ENCODE measurements at places on chromosomes 5 and 9. TPM values are rescaled to one million over a fixed set of nuclear protein-coding genes. Genes with fewer than 3 reads are reported as not detected.

DNA sequence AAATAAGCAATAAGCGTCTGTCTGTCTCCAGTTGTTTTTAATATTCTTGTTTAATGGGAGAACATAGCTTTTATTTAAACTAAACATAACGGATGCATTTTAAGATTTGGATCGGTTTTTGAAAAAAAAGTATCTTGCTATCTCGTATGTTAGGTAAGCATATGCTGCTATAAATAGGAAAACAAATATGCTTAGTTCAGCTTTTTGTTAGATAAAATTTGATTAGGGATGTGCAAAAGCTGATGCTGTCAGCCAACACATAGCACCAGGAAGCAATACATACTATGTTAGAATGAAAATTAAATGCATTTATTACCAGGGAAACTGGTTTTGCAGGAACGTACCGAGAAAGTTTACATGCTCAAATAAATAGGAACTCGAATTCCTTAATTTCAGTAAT lies 843.1 kb upstream of the WWC1 start:
- DNase-seq, result no peak

DNA sequence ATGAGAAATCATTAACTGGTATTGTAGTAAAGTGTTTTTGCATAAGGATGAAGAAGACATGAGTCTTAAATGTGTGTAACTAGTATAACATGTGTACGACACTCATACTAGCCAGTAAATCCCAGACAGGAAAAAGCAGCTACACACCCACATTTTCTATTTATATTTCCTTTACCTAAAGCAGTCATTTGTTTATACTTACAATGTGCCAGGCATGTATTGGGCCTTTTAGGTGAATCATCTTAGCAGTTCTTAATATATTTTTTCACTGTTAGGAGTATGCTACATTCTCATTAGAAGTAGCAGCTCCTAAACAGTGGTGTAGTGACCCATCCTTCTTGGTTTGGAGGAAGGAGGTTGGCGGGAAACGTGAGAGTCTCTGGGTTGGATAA lies 55.8 kb upstream of the TMC1 start:
- DNase-seq, result no peak

DNA sequence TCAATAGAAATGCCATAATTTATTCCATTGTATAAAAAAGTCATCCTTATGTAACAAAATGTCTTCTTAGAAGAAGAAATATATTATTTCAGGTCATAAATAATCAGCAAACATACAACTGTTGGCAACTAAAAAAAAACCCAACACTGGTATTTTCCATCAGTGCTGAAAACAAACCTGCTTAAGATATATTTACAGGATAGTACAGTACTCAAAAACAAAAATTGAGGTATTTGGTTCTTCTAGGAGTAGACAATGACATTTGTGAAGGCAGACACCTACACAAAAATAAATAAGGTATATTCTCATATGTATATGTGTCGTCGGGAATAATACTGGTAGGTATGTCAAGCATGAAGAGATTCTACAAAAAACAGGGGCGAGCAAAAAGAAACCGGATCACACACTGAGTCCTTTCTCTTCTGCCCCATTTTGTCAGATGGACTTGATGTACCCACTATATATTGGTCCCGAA lies 2.9 kb downstream of the DUSP1 start:
- DNase-seq, result no peak

DNA sequence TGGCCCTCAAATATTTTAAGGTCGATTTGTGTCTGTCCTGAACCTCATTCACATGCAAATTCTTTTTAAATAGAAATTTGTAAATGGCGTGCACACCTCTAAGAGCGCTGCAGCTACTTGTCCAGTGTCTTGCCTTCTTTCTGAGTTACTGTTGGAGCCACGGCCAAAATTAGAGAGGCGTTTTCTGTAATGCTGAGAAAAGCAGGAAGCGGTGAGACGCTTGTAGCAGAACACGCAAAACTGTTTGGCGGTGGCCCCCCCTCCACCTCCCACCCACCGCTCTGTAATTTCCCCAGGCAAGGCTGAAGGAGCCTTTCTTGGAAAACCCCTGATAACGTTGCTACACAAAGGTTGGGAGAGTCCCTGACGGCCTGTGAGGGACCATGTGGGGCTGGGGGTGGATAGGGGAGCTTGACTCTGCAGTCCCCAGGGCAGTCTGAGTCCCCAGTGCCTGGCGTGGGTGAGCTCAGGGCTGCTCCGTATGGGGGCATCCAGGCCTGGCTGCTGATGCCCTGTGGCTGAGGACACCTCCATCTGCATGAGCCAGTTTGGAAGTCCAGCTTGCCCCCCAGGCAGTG lies 96.5 kb downstream of the GADD45G start:
- peak; percentile 67 for DNase-seq

The MOB3B gene
- 17.8 TPM for total RNA-seq

Measured in upper lobe of right lung (tissue), 1 donor.